ENCODE measurements at places on chromosomes 3 and 15. TPM values are rescaled to one million over a fixed set of nuclear protein-coding genes. Genes with fewer than 3 reads are reported as not detected.

The FOXL2NB gene
- total RNA-seq: not detected

- DNase-seq: no peak
Measured at GRCh38 chr15:52682781-52683180, 3.6 kb upstream of the ATOSA start.

DNA sequence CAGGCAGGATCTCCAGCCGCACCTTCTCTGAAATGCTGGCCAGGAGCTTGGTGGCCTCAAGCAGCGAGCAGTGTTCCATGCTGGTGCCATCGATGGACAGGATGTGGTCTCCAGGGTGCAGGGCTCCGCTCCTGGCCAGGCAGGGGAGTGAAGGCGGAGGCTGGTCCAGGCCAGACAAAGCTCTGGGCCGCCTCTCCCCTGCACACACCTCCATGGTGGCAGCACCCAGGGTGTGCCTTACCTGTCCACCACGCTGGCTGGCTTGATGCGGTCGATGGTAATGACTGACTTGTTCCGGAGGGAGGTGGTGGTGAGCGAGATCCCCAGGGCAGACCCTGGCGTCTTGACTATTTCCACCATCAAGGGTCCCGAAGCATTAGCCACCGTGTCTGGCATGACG is 20.0 kb downstream of the GRIP2 start:
- peak; percentile 12 for DNase-seq

DNA sequence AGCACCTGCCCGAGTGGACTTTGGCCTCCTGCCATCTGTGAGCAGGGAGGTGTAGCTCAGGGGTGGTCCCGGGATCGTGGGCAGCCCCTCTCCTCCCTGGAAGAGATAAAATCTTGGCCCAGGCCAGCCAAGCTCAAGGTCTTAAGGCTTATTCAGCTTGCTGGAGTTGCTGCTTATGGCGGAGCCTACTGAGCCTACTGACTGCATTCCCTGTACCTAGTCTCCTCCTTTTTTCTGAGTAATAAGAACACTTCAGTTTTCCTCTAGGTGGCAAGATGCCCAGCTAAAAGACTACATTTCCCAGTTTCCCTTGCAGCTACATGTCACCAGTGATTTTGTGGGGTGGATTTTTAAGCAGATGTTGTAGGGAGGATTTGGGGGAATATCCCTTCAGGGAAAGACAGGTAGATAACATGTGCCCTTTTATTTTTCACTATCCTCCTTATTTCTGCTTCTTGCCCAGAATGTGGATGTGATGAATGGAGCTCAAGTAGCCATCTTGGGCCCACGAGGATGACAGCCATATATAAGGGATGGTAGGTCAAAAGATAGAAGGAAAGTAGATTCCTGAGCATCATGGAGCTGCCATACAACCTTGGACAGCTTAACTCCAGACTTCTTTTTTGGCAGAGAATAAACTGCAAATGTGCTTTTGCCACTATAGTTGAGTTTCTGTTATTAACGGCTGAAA is 41.4 kb upstream of the INSYN1 start:
- no peak for DNase-seq

The ZBTB38 gene
- total RNA-seq: 55.1 TPM

DNA sequence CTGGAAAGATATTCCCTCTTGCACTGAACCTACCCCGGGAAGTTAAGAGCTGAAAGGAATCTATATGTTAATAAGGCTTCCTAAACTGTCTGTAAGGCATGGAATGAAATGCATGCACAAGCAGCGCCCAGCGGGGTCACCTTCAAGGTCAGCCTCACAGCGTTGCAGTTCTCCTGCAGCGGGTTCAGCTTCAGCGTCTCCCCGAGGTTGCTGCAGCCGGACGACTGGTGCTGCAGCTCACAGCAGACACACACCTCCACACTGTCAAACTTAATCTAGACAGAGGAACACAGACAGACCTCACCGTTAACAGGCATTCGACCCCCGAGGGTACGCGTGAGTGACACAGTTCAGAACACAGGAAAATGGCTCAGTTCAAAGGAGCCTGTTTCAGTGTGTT is 73.3 kb downstream of the NSMCE3 start:
- DNase-seq: no peak

The ATOSA gene
- total RNA-seq: 60.5 TPM
